AG08395 (cell line): ENCODE measurements at places on chromosomes 5 and 9.

GRCh38 chr5:88872971-88873370, 10.0 kb downstream of the MEF2C start:
- DNase-seq: no peak

DNA sequence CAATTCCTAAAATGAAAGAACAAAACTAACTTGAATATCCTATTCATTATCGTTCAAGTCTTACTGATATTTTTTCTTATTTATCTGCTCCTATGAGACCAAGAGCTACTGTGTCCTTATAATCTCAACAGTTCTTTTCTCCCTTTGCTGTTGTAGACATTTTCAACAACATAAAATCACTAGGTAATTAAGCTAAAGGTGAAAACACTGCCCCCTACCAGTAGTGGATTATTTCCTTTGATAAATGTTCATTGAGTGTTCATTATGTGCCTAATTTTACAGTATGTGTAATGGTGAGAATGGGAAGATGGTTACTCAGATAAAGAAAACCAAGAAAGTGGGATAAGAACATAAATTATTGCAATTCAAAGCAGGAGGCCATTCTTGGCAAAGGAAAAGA, 41.4 kb upstream of the PAPPA start:
- DNase-seq: no peak

DNA sequence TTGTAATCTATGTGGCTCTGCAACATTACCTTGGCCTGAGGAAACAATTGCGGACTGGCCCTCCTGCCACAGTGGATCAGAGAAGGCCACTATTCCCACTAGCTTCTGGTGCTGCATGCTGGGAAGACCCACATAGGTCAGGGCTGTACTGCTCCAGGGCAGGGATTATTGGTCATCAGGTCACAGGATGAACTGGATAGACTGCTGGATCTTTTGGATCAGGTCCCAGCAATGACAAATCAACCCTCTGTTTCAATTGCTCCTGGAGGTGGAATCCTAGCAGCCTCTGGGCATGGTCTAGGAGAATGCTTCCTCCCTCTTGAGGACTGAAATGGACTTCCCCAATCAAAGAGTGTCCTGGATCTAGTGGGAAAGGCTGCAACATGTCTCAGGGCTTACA, 66.7 kb upstream of the PHF24 start:
- DNase-seq: peak; percentile 20

DNA sequence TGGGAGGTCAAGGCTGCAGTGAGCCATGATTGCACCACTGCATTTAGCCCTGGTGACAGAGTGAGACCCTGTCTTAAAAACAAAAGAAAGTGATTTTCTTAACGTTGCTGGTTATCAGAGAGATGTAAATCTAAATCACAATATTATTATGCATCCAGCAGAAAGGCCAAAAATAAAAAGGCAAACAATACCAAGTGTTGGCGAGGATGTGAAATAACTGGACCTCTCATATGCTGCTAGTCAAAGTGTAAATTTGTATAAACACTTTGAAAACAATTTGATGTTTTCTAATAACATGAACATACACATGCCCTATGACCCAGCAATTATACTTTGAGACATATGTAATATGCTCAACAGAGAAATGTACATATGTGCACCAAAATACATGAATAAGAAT, 110.7 kb upstream of the CNTLN start:
- no peak for DNase-seq

DNA sequence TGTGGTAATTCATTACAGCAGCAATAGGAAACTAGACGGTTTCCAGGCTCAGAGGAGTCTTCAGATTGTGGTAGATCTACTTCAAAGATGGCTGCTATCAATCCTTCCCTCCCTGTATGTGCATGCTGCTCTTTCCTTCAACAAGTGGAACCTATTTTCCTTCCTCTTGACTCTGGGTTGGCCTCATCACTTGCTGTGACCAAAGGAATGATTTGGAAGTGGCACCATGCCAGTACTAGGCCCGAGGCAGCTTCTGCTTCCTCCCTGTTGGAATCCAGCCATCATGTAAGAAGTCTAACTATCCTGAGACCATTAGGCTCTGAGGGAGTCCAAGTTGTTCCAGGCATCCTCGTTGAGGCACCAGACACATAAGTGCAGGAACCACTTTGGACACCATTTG, 46.5 kb upstream of the MCTP1 start:
- no peak for DNase-seq

- DNase-seq: no peak
Measured at GRCh38 chr9:73916016-73916673, 581.0 kb upstream of the RORB start.
